Ureter (tissue), 1 donor: ENCODE measurements at places on chromosomes 5 and 9. TPM values are rescaled to one million over a fixed set of nuclear protein-coding genes. Genes with fewer than 3 reads are reported as not detected.

OBP2A gene
- not detected for total RNA-seq

PCDHB9 gene
- 1.9 TPM for total RNA-seq

CWC27 gene
- total RNA-seq, result 22.8 TPM

PDZD2 gene
- 7.8 TPM for total RNA-seq

DNA sequence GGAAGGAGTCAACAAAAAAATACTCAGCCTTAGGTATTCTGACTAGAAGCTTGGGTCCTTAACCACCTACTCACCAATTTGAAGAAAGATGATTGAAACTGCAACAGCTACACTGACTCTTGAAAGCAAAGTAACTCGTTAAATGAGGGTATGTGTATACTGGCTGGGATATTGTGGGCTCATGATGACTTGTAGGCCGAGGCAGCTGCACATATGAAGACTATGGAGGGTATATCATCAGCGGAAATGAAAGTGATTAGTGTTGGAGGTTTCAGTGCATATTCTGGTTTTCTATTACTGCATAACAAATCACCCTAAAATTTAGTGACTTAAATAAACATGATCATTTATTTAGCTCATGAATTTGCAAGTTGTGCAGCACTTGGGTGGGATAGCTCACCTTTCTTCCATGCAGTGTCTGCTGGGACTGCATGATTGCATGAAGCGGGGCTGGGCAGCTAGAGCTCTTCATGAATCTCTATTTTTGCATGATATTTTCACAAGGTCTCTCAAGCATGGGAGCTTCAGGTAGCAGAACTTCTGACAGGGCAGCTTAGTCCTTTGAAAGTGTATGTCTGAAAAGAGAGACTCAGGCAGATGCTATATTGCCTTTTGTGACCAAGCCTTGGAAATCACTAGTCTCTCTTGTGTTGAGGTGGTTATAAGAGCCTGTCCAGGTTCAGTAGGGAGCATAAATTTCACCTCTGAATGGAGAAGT, 96.1 kb upstream of the CDKN2B start:
- DNase-seq, result no peak

GRCh38 chr9:87792831-87793288, 66.9 kb downstream of the CTSL start:
- peak; percentile 57 for DNase-seq

DNA sequence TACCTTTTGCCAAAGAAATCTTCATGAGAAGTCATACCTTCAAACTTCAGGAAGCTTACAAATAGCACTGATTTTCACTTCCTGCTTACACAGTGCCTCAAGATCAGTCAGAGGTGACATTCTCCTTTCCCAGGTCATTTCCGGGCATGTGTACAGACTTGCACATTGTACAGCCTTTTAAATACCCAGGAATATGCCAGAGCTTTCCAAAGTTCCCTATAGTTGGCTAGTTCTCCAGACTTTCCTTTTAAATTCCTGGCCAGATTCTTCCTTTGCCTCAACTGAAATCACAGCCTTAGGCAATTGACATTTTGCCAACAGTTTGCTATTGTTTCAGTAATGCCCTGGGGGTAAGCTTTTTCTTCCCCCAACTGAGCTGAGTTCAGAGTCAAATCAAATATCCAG, 47.2 kb downstream of the RFX3 start:
- DNase-seq, result no peak

- no peak for DNase-seq
Observed at GRCh38 chr9:113991714-113992113, 86.4 kb downstream of the AMBP start.

DNA sequence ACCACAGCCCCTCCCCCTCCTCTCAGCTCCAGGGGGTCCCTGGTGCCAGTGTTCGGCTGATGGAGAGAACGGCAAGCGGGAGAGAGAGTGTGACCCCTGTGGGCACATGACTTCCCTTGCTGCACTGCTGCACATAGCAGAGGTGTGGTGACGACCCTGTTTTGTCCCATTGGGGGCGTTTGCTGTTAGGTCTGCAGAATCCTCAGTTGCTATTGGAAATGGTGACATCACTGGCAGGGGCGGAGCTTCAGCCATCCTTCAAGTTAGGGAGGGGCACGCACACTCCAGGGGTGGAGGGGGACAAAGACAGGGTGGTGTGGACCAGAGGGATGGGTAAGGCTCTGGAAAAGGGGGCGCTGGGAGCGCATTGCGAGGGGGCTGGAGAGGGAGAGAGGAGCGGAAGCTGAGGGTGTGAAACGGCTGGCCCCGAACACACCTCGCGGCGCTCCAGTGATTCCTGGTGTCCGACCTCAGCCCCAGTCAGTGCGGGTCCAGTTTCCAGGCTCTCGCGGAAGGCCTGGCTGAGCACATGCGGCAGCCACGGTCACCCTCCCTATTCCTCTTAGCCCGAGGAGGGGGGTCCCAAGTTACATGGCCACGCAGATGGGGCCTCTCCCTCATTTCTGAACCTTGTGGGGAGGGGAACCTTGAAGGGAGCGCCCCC, 764 bp upstream of the GRIN1 start:
- no peak for DNase-seq

- peak; percentile 88 for DNase-seq
Observed at GRCh38 chr5:133111299-133111698, 59.5 kb downstream of the HSPA4 start.

DNA sequence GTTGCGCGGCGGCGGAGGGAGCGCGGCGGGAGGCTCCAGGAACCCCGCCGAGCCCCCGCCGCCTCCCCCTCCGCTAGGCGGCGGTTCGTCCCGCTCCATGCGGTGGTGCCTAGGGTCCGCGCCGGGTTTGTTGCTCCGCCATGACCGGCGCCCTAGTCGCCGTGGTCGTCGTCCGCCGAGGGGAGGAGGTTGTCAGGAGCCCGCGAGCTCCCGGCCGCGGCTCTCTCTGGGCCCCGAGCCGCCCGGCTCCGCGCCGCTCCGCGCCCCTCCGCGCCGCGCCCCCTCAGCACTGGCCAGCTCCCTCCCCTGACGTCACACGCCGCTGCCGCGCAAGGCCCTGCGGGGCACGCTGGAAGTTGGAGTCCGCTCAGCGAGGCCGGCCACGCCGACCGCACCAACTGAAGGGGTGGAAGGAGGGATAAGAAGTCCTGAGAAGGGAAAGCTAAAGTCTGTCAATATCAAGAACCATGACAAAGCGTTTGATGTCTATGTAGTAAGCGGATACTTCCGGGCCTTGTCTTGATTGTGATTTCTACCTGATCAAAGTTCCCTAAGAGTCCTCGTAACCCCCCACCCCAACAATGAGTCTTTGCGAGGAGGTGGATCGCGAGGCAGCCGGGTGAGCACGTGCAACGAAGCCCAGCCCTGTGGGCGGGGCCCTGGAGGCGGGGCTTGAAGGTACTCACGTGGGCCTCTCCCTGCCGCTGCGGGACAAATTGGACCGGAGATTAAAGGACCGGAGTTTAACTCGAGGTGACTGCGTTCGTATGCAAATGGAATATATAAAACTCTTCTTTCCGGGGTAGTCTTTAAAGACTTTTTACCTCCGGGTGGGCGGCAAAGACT, at the start of gene NR6A1:
TSS of gene NR6A1 (minus strand) at position 291 of the 846 bp plus-strand sequence.
- DNase-seq, result peak; percentile 97

GRCh38 chr5:161546095-161546469, 443 bp downstream of the GABRB2 start:
- no peak for DNase-seq

DNA sequence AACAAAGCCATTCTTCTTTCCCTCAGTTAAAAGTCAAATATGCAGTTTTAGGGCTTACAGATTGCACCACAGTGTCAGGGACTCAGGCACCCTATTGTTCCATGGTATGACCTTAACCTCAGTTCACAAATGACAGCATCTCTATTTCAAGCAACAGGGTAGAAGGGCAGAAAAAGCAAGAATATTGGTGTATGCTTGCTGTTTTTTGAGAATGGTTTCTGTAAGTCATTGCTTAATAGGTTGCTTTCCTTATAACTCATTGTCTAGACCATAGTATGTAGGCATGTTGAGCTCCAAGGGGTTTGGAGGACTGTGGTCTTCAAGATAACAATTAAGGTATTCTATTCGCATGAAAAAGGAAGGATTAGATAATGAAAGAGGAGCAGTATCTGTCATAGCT, 183.5 kb upstream of the EDIL3 start:
- no peak for DNase-seq

DNA sequence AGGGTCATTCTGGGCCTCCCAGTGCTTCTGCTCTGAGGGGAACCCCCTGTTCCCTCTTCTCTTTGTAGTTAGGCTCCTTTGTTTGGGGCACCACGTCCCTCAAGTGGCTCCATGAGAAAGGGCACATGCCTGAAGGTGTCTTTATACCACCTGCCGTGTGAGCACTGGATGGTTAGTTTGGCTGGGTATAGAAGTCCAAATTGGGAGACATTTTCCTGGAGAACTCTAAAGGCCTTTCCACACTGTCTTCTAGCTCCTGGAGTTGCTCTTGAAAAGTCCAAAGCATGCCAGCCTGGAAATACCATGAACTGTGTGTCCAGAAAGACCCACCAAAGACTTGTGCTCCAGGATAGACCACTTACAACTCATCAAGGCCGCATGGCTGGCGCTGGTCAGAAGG, 11.1 kb upstream of the CCDC187 start:
- DNase-seq, result no peak

DNA sequence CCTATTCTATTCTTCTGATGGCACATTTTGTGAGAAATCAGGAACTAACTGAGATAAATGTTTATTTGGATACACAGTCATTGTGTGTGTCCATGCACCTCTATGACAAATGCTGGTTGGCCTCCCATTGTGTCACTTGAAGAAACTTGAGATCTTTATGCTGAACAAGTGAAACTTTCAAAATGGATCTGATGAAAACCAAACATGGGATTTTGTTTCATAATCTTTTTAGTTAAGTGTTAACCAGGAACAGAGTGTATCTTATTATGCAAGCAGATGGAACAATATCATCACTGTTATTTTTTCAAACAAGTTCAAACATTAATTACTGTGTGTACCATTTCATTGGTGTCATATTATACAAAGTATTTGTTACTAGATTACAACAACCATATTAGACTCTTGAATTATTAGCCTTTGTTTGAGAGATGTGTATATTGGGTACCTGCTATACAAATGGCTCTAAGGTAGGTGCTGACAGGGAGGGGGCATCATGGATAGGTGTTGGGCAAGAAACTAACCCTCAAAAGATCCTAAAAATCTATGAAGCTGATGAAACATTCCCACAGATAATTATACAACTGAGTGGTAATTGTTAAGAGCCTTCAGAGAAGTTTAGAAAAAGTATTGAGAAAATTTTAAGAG, 159.8 kb downstream of the PALM2AKAP2 start:
- DNase-seq, result no peak

- no peak for DNase-seq
Observed at GRCh38 chr5:95746722-95747679, 15.9 kb downstream of the RHOBTB3 start.
